DMS53 (cell line): ENCODE measurements at places on chromosomes 6 and 20.

DNA sequence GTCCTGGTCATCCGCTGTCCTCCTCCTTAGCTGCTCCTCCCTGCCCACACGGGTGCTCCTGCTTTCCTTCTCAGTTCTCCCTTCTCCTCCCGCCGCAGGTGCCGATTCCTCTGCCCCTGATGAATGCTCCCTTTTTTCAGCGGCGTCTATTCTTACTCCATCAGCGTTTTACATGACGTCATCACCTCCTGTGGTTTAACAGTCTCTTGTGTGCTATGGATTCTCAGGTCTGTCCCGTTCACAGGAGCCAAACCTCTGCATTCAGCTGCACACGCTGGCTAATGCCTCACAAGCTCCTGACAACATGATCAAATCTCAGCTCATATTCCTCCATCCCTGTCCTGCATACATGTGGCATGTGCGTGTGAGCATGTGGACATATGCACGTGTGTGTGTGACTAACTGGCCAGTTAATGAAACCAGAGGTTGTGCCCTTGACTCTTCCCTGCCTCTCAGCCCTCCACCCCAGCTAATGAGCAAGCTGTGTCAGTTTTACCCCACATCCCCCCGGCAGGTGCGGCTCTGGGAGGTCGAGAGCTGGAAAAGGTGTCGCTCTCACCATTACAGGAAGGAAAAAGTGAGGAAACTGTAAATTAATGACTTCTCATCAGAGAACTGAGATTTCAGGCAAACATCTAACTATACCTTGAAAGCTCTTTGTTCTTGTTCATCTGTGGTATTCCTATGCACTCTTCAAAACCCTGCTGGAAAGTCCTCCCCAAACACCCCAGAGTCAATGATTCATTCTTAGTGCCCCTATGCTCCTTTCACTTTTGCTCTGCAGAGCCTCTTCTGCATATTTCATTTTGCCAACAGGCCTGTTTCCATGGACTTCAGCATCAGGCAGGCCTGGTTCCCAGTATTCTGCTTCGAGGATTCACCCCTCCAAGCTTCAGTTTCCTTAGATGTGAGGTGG is 163.1 kb downstream of the TTLL2 start:
- DNase-seq: no peak

GRCh38 chr6:82017773-82018172 is 229.8 kb downstream of the IBTK start:
- no peak for DNase-seq

GRCh38 chr20:6665161-6665560 is 102.3 kb upstream of the BMP2 start:
- DNase-seq: no peak

DNA sequence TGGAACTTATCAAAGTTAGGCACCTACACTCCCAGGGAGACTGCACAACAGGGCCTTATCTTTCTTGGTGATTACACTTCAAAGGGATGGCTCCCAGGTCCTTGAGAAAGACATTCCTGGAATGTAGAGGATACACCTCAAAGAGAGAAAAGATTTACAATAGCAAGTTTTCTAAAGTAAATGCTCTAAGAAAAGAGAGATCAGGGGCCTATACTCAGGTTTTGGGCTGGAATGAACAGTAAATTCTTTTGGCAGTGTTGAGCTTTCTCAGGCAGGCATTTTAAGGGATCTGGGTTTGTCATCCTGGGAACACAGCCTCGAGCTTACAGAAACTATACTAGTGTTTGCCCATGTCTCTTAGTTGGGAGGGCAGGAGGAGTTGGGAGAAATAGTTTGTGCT is 31.7 kb upstream of the ME1 start:
- no peak for DNase-seq

GRCh38 chr20:46273717-46274116 is 34.6 kb downstream of the CDH22 start:
- DNase-seq: no peak

- no peak for DNase-seq
Measured at GRCh38 chr6:126664271-126664670, 324.4 kb downstream of the CENPW start.

GRCh38 chr6:73471686-73472290 is 10.3 kb downstream of the MTO1 start:
- no peak for DNase-seq

DNA sequence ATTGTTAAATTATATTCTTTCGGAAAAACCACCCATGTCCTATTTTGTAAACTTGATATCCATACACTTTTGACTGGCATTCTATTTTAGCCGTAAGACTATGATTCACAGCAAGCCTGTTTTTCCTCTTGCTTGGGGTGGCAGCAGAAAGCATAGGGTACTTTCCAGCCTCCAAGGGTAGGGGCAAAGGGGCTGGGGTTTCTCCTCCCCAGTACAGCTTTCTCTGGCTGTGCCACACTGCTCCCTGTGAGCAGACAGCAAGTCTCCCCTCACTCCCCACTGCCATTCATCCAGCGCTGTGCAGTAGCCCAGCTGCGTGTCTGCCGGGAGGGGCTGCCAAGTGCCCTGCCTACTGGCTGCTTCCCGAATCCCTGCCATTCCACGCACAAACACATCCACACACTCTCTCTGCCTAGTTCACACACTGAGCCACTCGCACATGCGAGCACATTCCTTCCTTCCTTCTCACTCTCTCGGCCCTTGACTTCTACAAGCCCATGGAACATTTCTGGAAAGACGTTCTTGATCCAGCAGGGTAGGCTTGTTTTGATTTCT is 2.1 kb upstream of the ESR1 start:
- DNase-seq: no peak

DNA sequence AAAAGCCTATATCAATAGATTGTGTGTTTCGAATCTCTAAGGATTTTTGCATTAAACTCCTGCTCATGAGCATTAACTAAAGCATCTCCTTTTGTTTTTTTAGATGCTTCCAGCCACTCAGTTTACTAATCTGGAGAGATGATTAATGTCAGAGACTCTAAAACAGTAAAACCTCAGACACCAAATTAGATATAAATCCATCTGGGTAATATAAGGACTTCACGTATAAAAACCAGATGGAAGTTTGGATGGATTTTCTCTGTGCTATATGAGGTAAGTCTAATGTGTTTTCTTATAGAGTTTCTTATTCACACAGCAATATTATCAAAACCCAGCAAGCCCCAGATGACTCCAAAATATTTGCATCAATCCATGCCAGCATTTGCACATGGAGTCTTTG is 137.2 kb downstream of the SYNE1 start:
- DNase-seq: no peak

GRCh38 chr6:77561768-77562314 is 91.0 kb upstream of the MEI4 start:
- DNase-seq: no peak

GRCh38 chr20:1636621-1637020 is 16.8 kb upstream of the SIRPB1 start:
- DNase-seq: no peak

DNA sequence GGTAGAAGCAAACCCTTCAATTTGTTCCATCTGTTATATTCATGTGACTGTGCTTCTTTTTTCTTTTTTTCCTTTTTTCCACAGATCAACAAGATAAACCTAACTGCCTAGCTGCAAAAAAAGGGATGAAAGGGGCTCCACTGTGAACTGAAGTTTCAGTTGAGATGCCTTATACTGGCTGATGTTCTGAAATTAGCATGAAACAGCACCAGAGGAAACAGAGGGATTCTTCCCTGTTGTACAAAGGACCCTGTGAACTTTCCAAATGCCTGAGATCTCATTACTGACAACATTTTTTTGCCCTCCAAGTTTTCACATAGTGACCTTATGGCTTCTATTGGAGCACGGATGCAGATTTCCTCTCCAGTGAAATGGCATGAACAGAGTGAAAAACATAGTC is 302.7 kb upstream of the TFAP2D start:
- no peak for DNase-seq

GRCh38 chr6:62323818-62324431 is 37.9 kb upstream of the KHDRBS2 start:
- DNase-seq: peak; percentile 61

DNA sequence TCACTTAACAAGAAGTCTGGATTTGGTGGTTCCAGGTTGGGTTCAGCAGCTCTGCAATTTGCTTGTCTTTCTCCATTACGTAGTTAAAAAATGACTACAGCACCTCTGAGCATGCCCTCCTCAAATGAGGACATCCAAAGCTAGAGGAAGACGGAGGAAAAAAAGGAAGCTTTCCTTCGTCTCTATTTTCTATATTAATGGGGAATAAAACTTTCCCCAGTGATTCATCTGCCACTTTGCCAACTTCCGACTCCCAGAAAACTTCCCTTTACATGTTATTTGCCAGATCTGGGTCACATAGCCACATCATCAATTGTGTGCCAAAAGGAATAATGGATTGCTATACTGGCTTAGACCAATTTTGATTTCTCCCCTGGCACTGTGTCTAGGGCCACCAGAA is 69.5 kb downstream of the ZFAND3 start:
- DNase-seq: no peak

- DNase-seq: peak; percentile 28
Measured at GRCh38 chr20:19992996-19993908, 23.9 kb upstream of the NAA20 start.

DNA sequence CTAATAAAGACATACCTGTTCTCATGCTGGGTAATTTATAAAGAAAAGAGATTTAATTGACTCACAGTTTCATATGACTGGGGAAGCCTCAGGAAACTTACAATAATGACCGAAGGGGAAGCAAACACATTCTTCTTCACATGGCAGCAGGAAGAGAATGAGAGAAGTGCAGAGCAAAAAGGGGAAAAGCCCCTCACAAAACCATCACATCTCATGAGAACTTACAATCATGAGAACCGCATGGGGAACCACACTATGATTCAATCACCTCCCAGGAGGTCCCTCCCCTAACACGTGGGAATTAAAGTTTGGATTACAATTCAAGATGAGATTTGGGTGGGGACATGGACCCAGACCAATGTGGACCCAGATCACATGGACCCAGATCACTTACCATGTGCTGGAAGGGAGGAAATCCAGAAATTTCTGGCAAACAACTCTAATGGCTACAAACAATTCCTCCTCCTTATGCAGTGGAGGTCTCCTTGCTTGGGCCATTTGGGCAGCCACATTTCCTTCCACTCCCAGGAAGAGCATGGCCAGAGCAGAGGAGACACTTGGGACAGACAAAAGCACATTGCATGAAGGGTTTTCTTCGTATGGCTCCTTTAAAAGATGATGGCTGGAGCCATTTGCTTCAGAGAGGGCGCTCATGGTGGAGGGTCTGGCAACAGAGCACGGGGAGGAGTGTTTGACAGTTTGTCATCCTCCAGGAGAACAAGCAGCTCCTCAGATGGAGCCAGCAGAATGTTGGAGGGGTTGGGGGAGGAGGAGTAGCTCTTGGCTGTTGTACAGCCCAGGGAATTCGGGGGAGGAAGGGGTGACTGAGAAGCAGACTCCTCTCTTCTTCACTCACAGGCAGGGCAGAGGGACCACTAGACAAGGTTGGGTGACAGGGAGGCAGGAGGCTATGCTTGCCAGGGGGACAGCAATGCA is 30.4 kb downstream of the SERPINB9 start:
- no peak for DNase-seq

- DNase-seq: no peak
Measured at GRCh38 chr6:167589615-167589940, 237.1 kb upstream of the AFDN start.

DNA sequence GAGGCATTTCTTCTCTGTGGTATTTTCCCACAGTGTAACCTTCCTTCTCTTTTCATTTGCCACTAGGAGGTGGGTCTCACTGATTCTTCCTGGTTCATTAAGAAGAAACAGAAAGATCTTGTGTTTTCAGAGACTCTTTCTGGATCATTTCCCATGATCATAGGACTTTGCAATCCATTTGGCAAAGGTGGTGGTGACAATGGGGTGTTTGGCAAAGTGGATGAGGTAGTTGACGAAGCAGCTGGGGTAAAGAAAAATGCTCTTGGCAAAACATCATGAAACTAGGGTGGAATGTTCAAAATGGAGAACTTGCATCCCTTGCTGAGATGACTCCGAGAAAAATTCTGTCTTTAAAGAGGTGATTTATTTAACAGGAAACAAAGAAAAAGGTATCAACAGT is 50.6 kb downstream of the TRAF3IP2 start:
- no peak for DNase-seq

- DNase-seq: peak; percentile 70
Measured at GRCh38 chr20:62219992-62220665, at the start of gene HRH3. HRH3 (minus strand) TSS chr20:62220278; CDS start chr20:62219970, 308 bp downstream.

DNA sequence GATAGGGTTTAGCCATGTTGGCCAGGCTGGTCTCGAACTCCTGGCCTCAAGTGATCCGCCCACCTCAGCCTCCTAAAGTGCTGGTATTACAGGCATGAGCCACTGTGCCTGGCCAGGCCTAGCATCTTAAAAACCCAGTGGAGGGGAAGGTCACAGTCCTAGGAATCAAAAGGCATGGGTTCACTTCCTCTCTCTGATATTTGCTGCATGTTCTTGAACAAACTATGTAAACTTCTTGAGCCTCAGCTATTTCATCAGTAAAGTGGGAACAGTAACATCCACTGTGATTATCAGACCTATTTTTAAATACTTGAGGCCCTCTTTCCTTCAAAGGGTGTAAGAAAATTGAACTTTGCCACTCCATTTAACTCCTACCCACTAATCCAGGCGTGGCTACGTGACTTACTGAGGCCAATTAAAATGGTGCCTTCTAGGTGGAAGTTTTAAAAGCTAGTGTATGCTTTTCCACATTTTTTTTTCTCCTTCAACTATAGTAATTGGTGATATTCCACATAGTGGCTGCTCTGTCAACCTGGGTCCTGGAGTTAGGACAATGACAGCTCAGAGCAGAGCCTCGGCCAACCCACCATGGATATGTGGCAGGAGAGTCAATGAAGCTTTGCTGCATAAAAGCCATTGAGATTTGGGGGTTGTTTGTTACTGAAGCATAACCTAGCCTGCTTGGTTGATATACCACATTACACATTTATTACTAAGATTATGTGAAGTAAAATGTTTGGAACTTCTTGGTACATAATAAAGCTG is 32.2 kb upstream of the IER3 start:
- no peak for DNase-seq

DNA sequence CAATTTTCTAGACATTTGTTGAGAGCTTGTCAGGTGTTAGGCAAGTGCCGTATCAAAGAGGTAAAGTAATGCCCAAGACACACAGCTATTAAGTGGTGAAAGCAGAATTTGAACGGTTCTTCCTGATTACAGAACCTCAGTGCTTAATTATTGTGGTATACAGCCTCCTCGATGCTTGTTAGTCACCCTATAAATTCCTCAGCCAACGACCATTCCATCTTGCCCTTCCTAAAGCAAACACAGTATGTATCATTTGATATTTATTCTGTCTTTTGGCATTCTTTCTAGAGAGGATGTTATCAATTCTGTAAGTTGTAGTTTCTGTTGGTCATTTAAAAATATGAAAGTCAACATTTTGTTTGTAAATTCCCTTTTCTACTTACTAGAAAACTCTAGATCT is 297.8 kb upstream of the BMP2 start:
- no peak for DNase-seq

- DNase-seq: peak; percentile 88
Measured at GRCh38 chr6:104606361-104606760, 253.4 kb downstream of the HACE1 start.

- no peak for DNase-seq
Measured at GRCh38 chr6:25835442-25836283, 3.8 kb upstream of the SLC17A1 start.

- DNase-seq: no peak
Measured at GRCh38 chr20:43662943-43663655, 3.8 kb upstream of the MYBL2 start.

- DNase-seq: no peak
Measured at GRCh38 chr6:21334651-21335050, 258.9 kb upstream of the SOX4 start.

- peak; percentile 51 for DNase-seq
Measured at GRCh38 chr6:29834564-29835436, 7.2 kb downstream of the HLA-G start.

- no peak for DNase-seq
Measured at GRCh38 chr6:75968143-75968542, 104.3 kb downstream of the IMPG1 start.

GRCh38 chr6:103002282-103002681 is 1608.8 kb downstream of the GRIK2 start:
- peak; percentile 2 for DNase-seq
